T-helper 22 cell (primary cell): ENCODE measurements at places on chromosomes 1 and 21.

- no peak for DNase-seq
Measured at GRCh38 chr1:53127546-53127945, 14.9 kb downstream of the SLC1A7 start.

DNA sequence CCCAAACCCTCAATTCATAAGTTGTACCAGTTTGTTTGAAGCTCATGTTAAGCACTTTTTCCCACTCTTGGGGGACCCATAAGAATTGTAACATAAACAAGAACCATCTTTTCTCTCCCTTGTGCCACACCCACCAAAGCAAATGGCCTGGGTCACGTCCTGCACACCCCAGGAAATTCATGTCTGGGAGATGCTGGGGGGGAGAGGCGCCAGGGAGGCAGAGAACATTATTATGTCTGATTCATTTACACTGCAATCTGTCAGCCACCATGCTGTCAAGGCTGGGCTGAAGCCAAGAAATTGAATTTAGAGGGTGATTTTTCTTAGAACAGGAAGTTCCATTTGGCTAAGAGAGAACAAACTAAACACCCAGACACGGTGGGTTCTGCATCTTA lies 37.2 kb upstream of the IPO9 start:
- no peak for DNase-seq

DNA sequence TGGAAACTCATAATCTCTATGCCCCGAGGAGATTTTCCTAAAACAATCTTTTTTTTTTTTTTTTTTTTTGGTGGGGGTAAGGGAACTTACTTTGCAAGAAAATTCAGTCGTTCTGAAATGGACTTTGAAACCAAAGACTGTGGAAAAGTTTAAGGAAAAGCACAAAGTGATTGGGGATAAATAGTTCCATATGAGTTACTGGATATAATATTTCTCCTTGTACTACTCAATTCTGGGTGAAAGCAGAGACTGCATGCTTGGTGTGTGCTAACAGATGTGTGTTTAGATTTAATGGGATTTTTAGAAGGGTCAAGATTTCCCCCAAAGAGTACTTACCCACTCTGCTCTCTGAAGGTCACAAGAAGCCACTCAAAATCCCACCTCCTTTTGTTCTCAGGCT lies 204.9 kb upstream of the USP24 start:
- DNase-seq = no peak

DNA sequence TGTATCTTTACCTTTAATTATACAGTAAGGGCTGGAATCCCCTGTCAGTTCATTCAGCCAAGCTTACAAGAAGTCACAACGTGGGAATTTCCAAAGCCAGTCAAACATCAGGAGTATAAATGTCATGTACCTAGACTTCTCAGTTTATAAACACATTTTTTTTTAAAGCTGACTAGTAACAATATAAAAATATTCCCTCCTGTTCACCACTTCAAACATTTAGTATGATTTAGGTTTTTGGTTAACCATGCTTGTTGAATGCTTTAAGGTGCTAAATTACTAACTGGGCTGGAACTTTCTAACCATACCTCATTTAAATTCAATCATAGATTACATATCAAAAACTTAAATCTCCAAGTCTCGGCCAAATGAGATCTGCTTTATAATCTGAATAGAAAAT lies 44.0 kb downstream of the JAK1 start:
- no peak for DNase-seq

DNA sequence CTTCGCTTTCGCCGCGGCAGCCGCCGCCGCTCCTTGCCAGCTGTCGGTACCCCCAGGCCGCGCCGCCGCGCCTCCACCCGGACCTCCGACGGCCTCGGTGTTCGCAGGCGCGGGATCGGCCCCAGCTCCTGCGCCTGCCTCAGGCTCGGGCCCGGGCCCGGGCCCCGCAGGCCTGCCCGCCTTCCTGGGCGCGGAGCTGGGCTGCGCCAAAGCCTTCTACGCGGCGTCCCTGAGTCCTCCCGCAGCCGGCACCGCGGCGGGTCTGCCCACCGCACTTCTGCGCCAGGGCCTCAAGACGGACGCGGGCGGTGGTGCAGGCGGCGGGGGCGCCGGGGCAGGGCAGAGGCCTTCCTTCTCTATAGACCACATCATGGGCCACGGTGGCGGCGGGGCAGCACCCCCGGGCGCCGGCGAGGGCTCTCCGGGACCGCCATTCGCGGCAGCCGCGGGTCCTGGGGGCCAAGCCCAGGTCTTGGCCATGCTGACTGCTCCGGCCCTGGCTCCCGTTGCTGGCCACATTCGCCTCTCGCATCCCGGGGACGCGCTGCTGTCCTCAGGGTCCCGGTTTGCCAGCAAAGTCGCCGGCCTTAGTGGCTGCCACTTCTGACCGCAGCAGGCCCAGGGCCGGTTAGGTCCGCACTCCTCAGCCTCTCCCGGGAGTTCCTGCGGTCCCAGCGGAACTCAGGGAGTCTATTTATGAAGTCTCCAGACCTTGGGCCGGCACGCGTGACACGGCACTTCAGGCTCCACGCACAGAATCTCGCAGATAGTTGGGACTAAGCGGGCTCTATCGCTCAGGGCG lies 1.4 kb downstream of the FOXD2 start:
- DNase-seq = no peak

DNA sequence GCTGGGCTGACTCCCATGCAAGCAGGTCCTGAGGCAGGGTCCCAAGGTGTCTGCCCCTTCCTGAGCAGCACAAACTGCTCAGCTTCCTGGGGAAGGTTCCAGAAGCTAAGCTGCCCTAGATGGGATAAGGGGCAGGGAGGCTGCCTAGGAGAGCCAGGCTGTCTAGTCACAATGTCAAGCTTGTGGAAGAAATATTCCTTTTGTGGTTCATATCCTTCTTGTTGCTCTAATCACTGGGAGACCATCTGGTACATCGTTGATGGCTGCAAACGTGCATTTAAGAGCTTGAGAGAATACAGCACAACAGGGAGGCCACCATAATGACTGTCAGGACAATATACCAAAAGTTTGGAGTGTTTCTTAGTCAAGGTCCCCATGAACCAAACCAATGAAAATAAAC lies 67.4 kb downstream of the SLC16A1 start:
- no peak for DNase-seq

DNA sequence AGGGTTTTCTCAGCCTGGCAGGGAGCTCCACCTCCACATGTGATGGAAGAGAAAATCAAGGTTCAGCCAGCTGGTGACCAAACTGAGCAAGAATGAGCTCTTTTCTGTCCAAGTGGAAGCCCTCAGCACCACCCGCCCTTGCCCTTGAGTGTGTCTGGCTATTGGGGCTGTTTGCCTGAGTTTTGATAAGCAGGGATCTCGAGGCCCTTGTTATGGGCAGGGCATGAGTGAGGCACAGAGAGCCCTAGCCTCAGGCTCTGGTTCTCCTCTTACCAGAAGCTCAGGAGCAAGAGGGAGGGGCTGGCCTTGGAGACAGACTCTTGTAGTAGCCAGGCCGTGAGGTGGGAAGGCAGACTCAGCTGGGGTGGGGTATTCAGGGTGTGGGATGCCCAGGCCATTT lies 37.5 kb upstream of the ARF1 start:
- no peak for DNase-seq

- DNase-seq = no peak
Measured at GRCh38 chr1:111739925-111740765, 950 bp upstream of the INKA2 start.

GRCh38 chr1:229365569-229365968 lies 22.7 kb upstream of the CCSAP start:
- no peak for DNase-seq
